ENCODE measurements at places on chromosomes 2 and 18.
A peak's percentile ranks its signal among the peaks of the same experiment; 100 is the strongest.

GRCh38 chr2:8567469-8568260 is 114.2 kb upstream of the ID2 start:
- DNase-seq: no peak

- DNase-seq: no peak
Measured at GRCh38 chr2:157821519-157822131, 54.5 kb downstream of the ACVR1 start.

GRCh38 chr18:67600181-67601180 is 84.0 kb upstream of the DSEL start:
- DNase-seq: peak; percentile 23

GRCh38 chr2:26168785-26169184 is 4.1 kb upstream of the GAREM2 start:
- no peak for DNase-seq

- DNase-seq: no peak
Measured at GRCh38 chr2:196099916-196100315, 31.3 kb upstream of the DNAH7 start.

DNA sequence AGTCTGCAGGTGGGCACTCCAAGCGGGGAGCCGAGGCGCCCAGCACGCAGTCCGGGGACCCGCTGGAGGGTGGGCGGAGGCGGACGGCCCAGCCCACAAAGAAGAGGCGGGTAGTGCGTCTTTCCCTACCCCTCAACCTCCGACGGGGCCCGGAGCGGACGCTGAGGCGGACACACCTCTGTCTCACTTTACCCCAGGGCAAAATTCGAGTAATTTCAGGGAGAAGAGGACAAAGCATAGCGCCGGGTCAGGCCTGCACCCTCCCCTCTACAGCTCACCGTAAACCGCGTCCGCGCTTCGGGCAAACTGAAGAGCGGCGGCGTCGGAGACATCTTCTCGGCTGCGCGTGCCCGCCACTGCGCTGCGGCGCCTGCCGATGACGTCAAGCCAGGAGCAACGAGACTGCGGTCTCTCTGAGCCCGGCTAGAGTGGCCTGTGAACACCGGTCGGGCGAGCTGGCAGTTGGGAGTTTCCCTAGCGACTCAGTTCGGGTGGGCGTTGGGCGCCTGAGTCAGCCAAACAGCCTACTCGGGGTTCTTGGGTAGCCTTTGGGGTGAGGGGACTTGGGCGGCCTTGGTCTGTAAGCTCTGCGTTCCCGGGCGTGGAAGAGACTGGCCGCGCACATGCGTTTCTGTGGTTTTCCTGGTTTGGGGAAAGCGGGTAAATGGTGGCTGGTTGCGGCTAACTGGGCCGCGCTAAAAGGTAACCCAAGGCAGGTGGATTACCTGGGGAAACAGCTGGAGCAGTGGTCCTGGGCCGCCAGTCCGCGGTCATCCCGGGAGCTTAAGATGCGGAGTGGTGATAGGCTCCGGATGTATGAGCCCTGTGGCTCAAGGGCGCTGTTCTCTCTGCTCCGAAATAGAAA is at the start of gene THOC1:
Gene THOC1 (minus strand): TSS at position 360 of the 865 bp plus-strand sequence. CDS start 28 bp downstream, at position 332.
- peak; percentile 77 for DNase-seq
